ENCODE measurements at places on chromosomes 3 and 15.

- no peak for DNase-seq
Measured at GRCh38 chr3:185857208-185857607, 32.4 kb upstream of the IGF2BP2 start.

DNA sequence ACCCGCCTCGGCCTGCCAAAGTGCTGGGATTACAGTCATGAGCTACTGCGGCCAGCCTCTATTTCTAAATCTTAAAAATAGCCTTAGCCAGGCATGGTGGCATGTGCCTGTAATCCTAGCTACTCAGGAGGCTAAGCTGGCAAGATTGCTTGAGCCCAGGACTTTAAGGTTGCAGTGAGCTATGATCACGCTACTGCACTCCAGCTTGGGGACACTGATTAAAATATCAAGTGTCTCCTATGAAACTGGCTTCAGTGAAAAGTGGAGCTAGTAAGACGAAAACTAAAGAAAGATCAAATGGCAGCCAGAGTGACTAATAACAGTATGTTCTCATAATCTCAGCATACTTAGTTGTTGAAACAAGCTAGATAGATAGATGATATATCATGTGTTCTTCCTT is 112.5 kb downstream of the STT3B start:
- DNase-seq = no peak

- no peak for DNase-seq
Measured at GRCh38 chr3:38603731-38604131, 45.8 kb downstream of the SCN5A start.

DNA sequence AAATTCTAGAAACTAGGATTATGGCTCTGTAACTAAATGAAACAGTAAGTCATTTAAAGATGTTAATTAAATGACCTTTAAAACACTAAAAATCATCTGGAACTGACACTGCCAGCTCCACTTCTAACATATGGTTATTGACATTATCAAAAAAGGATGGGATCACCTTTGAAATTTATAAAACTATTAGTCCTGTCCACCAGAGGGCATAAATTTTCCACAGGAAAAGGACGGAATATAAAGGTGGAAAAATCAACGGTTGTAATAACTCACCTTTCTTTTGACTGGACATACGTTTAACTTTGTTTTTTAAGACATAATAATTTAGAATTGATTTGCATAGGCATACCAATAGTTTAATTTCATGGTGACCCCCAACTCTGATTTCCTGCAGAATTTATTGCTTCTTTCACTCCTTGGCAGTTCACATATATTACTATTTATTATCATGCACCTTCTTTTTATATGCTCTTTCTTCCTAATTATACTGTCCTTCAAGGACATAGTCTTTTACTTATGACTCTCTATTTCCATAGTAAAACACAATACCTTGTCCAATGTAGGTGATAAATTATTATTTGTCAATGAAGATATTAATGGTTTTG is 345.7 kb downstream of the CADM2 start:
- DNase-seq = no peak

GRCh38 chr3:10547841-10548783 is 42.7 kb upstream of the ATP2B2 start:
- DNase-seq = no peak

DNA sequence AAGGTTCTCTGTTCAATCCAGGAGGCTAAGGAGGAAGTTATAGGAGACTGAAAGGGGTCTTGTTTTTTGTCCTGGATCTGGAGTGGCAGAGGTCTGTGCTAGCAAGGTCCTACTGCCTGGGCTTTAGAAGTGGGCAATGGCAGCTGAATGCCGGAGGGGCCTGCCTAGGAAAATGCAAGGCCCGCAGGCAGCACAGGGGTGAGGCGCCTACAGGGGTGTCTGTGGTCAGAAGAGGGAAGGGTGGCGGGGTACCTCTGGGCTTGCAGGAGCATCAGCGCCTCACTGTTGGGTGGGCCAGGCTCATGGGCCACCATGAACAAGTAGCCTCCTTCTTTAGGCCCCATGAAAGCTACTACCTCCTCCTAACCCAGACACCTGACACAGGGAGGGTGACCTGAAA is 175.4 kb downstream of the PEX5L start:
- no peak for DNase-seq

DNA sequence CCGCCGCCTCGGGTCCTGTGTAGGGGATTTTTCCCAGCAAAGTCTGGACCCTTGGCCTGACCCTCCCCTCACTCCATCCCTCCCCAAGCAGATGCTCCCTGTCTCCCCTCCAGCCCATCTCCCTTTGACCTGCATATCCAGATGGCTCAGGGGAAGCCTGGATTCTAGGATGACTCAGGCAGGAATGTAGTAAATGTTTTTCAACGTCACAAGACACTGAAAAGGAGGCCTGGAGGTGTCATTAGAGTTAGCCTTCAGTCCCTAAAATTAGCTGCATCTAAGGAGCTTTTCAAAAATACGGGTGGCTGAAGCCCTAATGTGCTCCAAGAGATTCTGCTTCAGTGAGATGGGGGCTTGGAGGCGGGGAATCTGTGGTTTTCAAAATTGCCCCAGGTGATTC is 7.2 kb downstream of the ACAN start:
- no peak for DNase-seq

DNA sequence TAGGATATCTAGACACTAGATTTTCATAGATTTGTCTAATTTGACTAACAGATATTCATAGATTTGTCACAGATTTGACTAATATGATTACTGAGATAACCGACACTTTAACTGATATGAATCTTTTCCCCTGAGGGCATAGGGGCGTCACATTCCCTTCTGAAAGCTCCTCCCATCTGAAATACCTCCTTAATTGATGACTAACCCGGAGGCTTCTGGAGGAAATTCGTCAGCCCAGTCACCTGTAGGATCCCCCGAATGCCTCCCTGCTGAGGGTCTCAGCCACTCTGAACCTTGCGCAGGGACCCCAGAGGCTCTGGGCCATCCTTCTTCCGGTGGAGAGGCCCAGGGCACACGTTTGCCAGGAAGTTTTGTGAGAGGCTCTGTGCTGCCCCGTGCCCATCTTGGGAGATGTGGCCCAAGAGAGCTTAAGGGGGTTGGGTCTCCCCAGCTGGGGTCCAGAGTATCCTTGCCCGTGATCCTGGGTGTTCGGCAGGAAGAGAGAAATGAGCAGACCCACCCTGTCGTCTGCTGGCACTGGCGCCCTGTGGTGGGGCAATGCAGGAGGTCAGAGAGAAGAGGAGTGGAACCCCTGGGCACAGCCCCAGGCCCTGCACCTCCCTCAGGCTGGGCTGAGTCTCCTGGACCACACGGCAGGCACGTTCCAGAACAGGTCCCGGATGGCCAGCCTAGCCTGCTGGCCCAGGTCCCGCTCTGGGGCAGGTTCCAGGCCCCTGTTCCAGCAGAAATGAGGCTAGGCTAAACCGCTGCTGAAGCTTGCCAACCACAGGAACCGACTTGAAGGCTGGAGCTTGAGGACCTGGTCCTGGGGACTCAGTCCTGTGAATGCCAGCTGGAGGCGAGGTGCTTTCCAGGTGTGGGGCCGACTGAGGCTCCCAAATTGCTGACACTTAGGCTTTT is 1.7 kb downstream of the PLA2G4D start:
- DNase-seq = no peak

DNA sequence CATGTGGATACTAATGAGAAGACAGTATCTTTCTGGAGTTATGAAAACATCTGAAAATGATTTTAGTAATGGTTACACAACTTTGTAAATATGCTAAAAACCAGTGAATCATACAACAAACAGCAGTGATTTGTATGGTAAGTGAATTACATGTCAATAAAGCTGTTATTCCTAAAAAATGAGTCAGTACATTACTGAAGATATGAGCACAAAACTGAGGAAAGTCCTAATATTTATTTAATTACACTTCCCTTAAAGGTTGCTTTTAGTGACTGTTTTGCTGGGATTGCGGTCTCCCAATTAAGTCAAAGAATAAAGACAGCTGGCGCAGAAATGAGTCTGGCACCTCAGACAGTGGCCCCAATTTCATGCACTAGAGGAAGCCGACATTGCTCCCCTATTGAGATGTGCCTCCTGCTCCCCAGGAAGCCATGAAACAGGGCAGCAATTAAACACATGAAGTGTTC is 50.9 kb upstream of the FSIP1 start:
- DNase-seq = no peak

- no peak for DNase-seq
Measured at GRCh38 chr3:122245513-122246174, 62.2 kb downstream of the CASR start.

- no peak for DNase-seq
Measured at GRCh38 chr15:98289747-98290146, 329.2 kb downstream of the ARRDC4 start.

DNA sequence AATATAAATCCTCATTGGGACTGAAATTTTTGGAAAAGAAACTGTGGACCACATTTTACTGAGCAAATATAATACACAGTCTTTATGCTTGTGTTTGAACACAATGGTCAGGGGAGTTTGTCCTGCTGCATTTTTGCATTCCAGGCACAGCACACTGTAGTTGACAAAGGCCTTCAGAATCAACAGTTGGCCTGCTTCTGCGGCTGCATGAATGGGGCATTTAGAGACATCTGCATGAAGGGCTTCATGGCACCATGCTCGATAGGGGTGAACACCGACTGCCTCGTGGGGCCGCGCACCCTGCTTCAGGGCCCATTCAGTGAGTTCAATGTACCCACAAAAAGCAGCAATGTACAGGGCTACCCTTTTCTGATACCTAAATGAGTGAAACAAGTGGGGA is 15.4 kb upstream of the COMMD2 start:
- DNase-seq = no peak

GRCh38 chr3:16849229-16849628 is 35.5 kb upstream of the PLCL2 start:
- no peak for DNase-seq

- DNase-seq = no peak
Measured at GRCh38 chr15:47997195-47998080, 123.4 kb upstream of the SLC24A5 start.

DNA sequence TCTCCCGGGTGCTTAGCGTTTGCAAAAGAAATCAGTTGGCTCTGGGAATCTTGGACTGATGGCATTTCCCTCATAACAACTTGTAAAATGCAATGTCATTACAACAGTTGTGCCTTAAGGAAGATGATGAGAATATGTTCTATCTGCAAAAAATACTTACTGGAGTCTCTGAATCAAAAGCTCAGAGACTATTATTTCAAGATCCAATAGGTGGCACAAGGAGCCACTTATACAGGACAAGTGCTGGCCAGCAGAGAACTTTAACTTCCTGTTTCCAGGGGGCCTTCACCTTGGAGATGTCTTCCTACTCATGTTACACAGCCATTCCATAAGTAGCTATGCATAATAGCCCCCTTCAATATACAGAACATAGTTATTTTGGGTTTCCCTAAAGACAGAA is 8.9 kb upstream of the RPS27L start:
- no peak for DNase-seq

DNA sequence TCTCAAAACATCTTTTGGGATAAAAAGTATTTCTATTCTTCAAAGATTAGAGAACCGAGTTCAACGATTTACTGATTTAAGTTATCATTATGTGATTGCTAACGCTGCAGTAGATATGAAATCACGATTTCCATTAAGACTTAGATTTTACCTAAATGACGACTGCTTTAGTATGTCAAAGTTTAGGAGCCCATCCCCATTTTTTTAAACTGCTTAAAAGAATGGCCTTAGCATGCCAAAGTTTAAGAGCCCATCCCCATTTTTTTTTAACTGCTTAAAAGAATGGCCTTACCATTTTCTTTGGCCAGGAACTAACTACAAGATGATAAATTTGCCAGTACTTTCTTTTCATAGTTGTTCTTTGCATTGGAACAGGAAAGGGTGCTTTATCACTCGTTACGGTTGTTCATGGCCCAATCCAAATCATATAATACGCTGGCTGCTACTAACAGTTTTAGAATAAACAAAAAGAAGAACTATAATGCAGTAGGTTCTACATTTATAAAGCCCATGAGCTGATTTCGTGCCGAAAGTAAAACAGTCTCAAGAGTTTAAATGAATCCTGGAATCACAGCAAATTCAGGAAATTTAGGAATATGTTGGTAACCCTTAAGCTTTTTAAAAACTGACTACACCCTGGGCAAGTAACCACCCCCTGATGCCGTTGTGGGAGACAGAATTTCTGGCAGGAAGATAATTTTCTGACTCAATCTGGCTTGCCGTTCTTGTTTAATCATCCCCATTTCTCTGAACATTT is 869 bp upstream of the TSC22D2 start:
- DNase-seq = no peak

GRCh38 chr15:53831907-53832770 is 72.7 kb upstream of the WDR72 start:
- DNase-seq = no peak

- no peak for DNase-seq
Measured at GRCh38 chr15:79170256-79170664, 79.7 kb upstream of the RASGRF1 start.

DNA sequence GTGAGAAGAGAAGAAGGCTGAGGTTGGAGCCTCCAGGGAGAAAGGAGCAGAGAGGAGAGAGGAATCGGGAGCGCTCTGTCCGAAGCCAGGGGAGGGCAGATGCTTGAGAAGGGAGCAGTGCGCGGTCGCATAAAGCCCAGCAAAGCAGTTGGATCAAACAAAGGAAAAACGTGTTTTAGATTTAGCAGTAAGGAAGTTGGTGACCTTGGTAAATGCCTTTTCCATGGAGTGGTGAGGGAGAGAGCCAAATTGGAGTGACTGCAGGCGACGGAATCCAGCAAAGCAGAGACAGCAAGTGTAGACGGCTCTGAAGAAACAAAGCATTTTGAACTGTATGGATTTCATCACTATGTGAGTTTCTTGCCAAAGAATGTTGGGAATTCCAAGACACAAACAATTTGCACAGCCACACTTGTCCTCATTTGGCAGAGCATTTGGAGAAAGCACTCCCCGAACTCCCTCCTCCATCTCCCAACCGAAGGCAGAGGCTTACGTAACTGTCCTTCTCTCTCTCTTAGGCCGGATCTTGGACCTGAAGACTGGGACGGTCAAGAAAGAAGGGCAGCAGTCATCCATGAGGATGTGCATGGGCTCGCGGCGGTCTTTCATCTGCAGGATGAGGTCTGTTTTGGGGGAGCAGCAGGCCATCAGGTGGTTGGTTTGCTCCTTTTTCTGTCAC is 103.6 kb downstream of the ARNT2 start:
- no peak for DNase-seq

GRCh38 chr15:73826711-73827251 is 46.6 kb upstream of the TBC1D21 start:
- DNase-seq = no peak

- DNase-seq = no peak
Measured at GRCh38 chr3:160567774-160568173, 2.4 kb upstream of the KPNA4 start.

GRCh38 chr3:49132437-49133225 is at the start of gene LAMB2:
LAMB2 (minus strand) TSS chr3:49133050; CDS start chr3:49132867, 183 bp downstream.
- DNase-seq = no peak
